HEK293T (cell line): ENCODE measurements at places on chromosomes 11 and 22.

DNA sequence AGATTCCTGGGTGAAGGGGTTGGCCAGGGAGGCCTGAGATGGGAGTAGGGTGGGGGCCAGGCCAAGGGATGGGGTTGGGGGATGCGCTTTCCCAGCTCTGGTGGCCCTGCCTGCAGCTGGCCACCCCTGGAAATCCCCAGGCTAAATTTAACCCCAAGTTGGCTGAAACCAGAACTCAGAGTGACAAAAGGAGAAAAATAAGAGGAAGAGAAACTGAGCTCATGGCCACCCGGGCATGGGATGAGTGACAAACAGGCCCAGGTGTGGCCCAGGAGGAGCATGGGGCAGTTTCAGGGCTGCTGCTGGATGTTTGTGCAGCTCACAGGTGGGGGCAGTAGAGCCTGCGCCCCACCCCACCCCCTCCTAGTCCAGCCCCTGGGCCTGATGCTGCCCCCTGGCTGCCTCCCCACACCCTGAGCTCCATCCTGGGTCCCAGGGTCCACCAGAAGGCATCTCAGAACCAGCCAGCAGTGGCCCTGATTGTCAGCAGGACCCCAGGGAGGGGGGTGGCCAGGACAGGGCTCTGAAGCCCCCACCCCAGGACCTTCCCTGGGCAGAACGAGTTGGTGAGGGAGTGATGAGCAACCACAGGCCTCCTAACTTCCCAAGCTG lies 48.0 kb downstream of the IGLL5 start:
- no peak for DNase-seq

GRCh38 chr11:114796954-114797721 lies 118.8 kb downstream of the NXPE2 start:
- DNase-seq, result no peak

GRCh38 chr11:79404325-79404724 lies 36.5 kb downstream of the TENM4 start:
- DNase-seq, result no peak

DNA sequence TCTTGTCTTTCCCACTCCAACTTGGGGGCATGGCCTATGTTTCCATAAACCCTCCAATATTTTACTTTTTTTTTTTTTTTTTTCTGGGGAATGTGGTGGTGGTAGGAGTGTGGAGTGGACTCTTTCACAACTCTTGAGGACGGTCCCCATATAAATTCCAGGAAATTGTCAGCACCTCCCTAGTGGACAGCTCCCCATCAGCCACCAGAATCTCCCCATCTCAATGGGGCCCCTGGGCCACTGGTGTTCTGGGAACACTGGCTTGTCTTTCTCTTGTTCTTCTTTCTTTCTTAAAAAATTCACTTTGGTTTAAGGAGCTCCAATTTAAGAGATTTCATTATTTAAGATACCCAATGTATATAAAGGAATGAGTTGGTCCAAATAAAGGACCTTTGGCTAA lies 74.1 kb downstream of the ADM start:
- no peak for DNase-seq

DNA sequence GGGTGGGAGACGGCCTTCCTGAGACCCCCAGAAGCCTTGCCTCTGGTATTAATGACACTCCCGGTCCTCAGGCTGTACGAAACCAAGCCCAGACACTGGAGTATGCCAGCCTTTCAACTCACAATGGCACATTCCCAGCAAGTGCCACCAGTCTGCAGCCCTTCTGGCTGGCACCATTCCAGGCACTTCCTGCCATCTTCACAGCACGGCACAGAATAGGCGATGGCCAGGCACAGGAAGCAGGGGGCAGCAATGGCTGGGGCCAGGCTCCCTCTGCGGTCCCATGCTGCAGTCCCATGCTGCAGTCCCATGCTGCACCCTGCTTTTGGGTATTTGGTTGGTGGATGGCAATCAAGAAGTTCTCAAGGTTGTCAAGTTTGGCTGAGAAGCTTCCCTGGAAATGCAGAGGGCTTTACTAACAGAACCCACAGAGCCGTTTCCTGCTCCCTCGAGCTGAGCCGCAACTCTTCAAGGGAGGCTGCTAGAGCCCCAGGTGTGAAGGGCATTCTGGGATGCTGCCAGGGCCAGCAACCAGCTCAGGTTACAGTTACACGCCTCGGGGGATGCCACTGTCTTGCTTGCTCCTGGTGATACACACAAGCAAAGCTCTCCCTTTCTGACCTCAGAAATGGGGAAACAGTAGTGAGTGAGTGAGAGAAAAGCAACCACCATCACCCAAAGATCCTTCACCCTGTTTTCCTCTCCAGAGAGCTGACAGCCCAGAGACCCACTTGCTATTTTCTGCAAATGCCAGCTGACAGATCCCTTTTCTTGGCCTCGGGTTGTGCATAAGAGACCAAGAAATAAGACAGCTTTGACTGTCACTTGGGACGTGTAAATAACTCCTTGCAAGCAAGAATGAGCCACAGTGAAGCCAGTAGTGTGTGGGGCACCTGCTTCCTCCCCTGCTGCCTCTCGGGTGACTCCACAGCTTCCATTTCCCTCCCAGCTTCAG lies 23.9 kb downstream of the LRFN4 start:
- no peak for DNase-seq

GRCh38 chr11:16860617-16861016 lies 122.2 kb downstream of the C11orf58 start:
- no peak for DNase-seq

DNA sequence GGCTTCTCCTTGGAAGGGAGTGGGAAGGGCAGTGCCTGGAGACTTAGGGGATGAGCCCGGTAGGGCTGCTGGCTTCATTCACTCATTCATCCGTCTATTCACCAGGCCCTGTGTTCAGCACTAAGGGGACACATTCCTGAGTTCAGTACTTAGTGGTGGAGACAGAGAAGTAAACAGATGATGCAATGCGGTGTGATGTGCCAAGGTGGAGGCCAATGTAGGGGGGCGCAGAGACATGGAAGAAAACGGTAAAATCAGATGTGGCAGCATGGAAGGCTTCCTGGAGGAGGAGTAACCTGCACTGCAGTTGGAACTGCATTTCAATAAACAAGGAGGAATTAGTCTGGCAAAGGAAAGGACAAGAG lies 21.3 kb downstream of the GRIK4 start:
- DNase-seq, result no peak

DNA sequence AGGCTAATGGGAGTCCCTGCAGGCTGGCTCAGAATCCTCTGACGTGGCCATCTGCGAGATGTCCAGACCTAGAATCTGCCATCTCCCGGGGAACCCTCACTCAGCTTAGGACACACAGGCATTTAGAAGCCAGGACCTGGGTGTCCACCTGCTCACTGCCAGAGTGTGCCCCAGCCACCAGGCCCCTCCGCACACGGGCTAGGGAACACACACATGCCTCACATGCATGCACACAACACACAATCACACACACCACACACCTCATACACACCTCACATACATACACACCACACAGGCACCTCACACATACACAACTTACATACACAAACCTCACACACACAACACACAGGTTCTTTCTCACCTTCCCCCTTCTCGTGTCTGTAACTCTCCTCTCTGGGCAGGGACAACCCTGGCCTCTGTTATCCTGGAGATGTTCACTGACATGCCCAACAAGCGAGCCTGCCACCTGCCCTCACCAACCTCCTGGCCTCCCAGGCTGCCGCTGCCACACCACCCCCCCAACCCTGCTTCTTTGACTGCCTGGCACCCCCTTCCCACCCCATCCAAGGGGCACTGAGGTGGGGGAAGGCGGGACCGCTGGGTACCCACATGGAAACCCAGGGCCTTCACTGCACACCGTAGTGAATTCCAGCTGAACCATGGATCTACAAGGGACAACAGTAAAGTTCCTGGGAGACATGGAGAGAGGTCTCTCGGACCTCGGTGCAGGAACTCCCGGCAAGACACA lies 38.1 kb downstream of the GNB1L start:
- no peak for DNase-seq

DNA sequence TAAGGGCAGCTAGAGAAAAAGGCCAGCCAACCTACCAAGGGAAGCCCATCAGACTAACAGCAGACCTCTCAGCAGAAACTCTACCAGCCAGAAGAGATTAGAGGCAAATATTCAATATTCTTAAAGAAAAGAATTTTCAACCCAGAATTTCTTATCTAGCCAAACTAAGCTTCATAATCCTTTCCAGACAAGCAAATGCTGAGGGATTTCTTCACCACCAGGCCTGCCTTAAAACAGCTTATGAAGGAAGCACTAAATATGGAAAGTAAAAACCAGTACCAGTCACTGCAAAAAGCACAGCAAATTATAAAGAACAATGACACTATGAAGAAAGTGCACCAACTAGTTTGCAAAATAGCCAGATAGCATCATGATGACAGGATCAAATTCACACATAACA lies 30.6 kb upstream of the CASP12 start:
- DNase-seq, result no peak

DNA sequence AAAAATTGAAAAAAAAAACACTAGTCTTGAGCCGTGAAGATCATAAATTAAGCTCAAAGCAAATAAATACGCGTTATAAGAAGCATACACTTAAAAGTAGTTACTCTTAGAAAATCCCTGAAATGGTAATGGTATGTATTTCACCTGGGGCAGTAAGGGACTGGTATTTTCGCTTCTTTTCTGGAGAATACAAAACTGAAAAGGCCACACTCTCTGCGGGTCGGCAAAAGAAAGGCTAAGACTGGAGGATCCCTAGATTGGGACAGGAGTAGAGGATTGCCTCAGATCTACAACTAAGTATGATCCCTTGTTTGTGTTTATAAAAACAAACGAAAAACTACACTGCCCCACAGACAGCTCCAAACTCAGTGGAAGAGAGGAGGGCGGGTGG lies 617 bp downstream of the TSG101 start:
- no peak for DNase-seq

DNA sequence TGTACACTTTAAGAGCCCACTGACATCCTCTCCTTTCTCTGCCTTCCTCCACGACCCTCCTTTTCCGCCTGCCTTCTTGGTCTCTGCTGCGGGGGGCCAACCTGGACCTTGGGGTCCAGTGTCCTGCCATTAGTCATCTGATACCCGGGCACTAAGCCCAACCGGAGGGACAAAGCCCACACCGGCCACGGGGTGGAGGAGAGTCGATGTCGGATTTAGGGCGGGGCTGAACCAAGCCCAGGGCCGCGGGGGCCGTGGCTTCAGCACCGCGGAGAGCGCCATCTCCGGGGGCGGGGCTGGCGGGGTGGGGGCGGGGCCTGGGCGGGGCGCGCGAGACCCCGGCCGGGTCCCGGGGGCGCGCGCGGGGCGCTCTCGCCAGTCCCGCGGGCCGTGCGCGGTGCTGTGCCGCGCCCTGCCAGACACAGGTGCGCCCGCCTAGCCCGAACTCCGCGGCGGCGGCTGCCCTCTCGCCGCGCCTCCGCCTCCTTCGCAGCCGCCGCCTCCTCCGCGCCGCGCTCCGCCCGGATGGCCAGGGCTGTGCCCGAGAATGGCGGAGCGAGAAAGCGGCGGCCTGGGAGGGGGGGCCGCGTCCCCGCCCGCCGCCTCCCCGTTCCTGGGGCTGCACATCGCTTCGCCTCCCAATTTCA lies at the start of gene MAPK8IP1:
TSS of gene MAPK8IP1 (plus strand) at position 378 of the 647 bp plus-strand sequence. CDS start at position 548, 170 bp downstream.
- peak; percentile 88 for DNase-seq
